ENCODE measurements at places on chromosomes 3 and 15.

GRCh38 chr3:112966633-112967032 lies 8.3 kb downstream of the CD200R1 start:
- DNase-seq: no peak

- no peak for DNase-seq
These were observed 23.7 kb upstream of the NECTIN3 start for GRCh38 chr3:111047812-111048435.

DNA sequence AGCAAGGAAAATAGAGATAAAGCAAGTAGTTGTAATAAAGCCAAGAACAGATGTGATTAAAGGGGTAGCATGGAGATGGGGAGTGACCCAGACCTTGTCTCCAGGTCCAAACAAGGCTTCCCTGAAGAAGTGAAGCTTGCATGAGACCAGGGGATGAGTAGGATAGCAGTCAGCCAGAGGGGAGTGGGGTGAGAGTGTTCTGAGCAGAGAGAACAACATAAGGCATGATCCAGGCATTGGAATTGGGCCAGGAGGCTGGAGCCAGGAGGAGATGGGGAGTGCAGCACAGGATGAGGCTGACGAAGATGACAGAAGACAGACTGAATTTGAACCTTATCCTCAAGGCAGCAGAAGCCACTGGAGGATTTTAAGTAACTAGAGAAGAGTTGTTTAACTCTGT lies 7.2 kb downstream of the TMOD2 start:
- peak; percentile 97 for DNase-seq

DNA sequence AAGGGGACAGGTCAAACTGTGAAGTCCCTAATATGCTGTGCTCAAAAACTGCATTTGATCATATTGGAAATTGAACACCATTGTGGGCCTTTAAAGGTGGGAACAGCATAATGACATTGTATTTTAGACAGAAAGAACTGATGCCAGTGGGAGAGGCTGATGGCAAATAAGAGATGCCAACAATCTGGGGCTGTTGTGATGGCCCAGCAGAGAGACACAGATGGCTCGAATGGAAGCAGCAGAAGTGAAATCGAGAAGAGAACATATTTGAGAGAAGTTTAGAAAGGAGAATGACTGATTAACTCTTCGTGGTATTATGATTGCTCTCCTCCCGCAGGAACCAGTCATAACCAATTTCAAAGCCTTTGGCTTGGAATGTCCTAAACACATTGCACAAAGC lies 382.9 kb downstream of the MECOM start:
- no peak for DNase-seq

DNA sequence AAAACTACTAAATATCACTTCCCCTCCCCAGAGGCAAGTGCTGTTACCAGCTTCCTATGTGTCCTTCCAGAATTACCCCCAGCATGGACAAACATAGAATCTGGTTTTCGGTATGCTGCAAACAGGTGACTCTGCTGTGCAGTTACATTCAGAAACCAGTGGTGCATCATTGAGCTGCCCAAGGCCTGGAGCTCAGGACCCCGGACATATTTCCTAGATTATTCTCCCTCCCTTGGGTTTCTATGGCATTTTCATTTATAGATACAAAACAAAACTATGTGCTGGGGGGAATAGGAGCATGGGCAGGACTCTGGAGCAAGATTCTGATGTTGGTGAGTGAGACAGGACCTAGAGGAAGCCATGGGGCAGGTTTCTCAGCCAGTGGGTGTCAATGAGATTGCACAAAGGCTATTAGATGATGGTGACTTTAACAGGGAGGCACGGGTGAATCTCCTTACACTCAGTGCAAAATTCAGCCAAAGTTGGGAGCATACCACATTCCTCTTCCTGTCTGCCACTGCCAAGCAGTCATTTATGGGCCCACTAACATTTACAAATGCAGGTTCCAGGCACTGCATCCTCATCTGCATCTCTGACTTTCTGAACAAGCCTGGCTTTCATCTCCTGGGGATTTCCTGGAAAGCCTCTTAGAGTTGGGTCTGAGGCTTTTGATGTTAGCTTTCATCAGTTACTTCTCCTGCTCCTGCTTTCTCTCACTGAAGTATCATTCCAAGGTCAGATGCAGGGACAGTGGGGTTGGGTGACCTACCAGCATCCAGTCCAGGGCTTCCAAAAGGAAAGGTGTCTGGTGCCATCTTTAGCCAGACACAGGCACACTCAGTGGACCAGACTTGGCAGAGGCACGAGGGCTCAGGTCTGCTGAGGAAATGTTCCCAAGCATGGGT lies 44.5 kb downstream of the CMTM7 start:
- no peak for DNase-seq

GRCh38 chr3:51378726-51379125 lies 6.4 kb upstream of the MANF start:
- no peak for DNase-seq

- no peak for DNase-seq
These were observed 345.6 kb upstream of the TGFBR2 start for GRCh38 chr3:30260762-30261161.

DNA sequence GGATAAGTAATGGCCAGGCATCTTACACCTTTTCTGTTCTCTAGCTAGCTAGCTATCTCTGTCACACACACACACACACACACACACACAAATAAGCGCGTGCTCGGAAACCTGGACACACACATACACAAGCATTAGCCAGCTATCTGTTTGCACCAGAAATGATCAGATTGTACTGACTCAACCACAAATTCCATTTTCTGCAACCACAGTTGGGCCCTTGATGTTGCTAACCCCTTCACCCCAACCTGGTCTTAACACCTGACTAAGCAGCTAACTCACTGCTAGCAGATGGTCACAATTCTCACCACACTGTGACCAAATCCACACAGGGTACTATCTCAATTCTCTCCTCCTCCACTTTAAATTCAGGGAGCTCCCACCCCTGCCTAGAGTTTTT lies 183.0 kb upstream of the THBS1 start:
- DNase-seq: no peak

GRCh38 chr15:58026552-58026951 lies 39.0 kb downstream of the ALDH1A2 start:
- DNase-seq: no peak

- peak; percentile 19 for DNase-seq
These were observed 63.8 kb upstream of the EPHB3 start for GRCh38 chr3:184497804-184498203.

DNA sequence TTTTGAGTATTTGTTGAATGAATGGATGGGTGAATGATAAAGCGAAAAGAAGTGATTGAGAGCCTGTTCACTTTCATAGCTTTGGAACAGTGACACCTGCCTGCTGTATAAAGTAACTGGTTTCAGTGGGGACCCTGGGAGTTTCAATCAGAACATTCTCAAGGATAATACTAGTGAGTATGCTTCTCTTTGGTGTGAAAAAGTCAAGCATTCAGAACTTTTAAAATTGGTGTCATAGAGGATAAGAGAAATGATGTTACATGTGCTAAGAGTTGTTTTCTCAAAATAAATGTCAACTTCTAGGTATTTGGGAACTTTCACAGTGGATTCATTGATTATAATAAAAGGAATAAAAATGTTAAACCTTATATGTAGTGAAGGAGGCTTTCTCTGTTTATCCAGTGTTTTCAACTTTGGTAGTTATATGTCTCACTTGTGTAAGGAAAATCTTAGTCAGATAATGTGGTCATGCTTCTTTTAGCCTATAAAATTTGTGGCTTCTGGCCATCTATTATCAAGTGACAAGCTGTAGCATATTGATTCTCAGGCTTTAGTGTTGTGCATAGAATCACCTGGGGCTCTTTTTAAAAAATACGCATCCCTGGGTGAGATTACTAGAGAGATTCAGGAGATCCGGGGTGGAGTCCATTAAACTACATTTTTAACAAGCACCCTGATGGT lies 11.9 kb downstream of the LRCH3 start:
- DNase-seq: no peak

DNA sequence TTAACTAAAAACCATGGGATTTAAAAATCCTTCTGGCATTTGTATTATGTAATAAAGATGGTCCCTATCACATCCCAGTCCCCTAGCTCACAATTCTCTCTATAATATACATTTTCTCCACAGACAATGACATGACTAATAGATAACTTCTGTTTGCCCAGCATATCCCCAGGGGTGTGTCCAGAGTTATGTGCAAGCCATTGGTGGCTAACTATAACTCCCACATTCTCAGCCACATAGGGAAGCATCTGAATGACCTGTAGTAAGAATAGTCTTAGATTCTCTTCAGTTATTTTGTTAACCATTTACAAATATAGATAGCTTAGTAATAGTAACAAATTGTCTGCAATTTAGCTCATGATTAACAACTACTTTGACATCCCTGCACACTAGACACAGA lies 52.2 kb upstream of the RBSN start:
- DNase-seq: no peak

- DNase-seq: peak; percentile 76
These were observed 62.8 kb upstream of the CMTM8 start for GRCh38 chr3:32175607-32176197.

DNA sequence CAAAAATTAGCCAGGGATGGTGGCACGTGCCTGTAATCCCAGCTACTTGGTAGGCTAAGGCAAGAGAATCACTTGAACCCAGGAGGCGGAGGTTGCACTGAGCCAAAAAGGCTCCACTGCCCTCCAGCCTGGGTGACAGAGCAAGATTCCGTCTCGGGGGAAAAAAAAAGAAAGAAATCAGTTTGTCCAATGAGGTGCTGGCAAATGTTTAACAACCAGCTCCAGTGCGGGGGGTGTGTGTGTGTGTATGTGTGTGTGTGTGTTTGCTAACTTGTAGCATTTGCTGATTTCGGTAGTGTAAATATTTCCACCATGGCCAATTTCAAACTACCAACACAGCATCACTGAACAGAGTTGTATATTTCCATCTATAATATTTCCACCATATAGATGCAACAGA lies 23.8 kb upstream of the IDH2 start:
- no peak for DNase-seq

DNA sequence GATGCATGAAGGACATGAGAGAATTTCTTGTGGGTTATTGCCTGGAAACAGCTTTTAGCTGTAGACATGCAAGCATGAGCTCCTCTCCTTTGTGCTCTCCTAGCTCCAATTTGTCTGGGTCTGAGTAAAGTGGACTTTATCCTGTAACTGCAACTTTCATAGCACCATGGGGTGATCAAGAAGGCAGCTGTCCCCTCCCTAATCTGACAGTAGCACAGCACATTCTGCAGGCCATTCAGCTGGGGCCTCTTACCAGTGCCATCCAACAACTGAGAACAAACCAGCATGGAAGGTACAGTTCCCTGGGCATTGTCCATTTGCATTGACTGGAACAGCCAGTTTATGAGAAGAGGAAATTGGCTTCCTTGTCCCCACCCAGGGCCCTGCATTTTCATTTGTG lies 7.7 kb upstream of the RAB27A start:
- no peak for DNase-seq

DNA sequence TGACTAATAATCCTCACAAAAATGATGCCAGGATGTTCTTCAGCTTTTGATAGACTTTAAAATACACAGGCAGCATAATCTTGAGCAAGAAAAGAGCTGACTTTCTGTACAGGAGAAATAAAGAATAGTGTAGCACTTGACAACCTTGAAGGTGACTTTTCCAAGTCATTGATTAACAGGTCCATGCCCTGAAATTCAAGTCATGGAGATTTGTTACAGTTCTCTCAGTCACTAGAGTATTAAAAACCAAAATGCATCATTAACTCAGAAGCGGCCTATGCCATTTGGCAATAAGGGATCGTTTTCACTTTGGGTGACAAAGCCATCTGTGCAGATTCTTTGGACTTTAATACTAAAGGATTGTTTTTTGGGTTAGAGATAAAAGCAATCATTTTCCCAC lies 692.7 kb upstream of the SGO1 start:
- no peak for DNase-seq

GRCh38 chr3:180018543-180018942 lies 18.2 kb downstream of the PEX5L start:
- no peak for DNase-seq

DNA sequence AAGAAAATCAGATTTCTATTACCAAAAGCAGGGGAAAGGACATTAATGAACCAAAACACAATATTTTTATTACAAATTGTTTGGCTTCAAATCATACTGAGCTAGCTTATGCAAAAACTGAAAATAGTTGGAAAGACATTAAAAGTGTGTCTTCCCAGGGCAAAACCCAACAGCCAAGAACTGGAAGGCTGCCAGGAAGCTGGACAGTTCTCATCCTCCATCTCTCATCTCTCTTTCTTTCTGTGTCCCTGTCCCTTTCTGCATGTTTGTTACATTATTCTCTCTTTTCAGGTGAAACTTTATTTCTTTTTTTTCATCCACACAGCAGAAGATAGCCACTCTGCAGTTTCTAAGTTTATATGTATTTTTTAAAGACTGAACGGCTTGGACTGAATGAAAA lies 41.1 kb upstream of the SNTN start:
- peak; percentile 4 for DNase-seq

DNA sequence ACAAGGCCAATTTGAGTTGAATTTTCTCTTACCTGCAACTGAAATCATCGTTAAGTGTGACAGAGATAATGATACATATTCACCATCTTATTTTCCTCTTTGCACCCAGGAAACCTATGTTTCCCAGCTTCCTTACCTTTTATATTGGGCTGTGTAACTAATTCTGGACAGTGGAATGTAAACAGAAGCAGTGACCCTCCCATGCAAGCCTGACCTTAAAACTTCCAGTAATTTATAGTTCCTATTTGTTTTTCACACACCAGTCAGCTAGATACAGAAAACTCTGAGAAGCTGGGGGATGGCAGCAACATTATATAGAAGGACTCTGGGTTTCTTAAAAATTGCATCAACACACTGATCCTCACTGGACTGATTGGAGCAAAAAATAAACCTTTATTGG lies 4.5 kb upstream of the ZNF280D start:
- DNase-seq: no peak

GRCh38 chr3:141011232-141011996 lies 39.7 kb upstream of the SPSB4 start:
- peak; percentile 59 for DNase-seq

GRCh38 chr3:172946061-172946460 lies 195.0 kb downstream of the SPATA16 start:
- no peak for DNase-seq

GRCh38 chr15:66497502-66498455 lies at the start of gene SNAPC5:
Gene SNAPC5, minus strand, starts transcription at chr15:66497762. Its CDS starts 31 bp downstream, at chr15:66497731.
- peak; percentile 91 for DNase-seq

DNA sequence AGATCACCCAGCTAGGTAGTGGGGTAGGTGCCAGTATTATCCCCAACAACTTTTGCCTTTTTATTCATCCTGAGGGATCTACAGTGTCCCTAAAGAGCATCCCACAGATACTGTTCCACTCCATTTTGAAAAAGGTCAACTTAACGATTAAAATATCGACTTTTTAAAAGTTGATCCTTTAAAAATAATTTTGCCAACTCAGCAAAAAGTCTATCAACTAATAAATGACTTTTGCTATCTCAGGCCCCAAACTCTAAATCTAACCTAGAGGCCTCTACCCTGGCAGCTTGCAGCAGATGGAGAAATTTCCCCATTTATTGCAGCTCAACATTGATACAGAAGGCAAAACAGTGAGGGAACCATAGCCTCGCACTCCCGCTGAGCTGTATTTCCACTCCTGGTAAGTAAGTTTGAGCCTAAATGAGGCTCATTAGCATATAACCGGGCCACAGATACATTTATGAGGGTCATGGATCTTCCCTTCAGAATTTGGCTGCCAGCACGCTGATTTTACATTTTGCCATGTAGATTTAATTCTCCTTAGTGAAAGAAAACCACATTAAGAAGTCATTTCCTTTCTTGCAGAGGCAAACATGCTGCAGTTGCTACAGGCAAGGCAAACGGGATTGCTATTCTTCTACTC lies 704.1 kb upstream of the CFAP20DC start:
- DNase-seq: no peak

Data from fibroblast of mammary gland (primary cell).